ENCODE measurements at places on chromosomes 12 and 14.
A peak's percentile ranks its signal among the peaks of the same experiment; 100 is the strongest.

DNA sequence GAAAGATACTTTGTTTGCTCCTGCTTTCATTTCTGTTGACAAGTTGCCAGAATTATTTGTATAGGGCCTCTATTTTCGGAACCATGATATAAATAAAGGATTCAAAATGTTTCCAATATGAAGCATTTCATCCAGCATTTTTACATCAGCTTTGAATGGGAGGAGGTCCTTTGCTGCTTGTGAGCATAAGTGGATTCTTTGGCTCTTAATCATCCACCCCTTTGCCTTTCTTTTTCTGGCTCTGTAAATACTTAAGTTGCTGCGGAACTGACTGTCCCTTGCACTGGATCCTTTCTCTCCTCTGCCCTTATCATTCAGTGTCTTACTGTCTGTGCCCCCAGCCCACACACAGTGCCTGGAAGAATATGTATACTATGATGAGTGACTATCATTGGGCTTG lies 357.3 kb upstream of the RGS6 start:
- peak; percentile 65 for DNase-seq

GRCh38 chr14:80930095-80930494 lies 11.4 kb downstream of the CEP128 start:
- no peak for DNase-seq

DNA sequence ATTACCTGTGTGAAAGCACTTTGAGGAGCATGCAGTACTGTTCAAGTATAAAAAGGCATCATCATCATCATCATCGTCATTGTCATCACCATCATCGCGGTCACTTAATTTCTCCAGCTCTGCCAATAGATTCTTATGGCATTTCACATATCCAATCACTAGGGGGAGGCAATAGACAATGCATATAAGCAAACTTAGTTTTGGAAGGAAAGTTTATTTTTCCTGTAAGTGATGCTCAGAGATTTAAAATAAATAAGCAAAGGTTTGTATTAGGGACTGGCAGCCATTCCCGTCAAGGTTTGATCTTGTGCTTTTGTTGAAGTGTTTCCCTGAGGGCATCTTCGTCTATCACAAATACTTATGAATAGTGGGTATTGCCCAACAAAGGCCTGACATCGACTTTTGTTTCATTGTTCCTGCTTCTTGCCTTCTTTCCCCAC lies 127.4 kb downstream of the KTN1 start:
- no peak for DNase-seq

GRCh38 chr12:71645268-71645667 lies 18.4 kb downstream of the ZFC3H1 start:
- no peak for DNase-seq

DNA sequence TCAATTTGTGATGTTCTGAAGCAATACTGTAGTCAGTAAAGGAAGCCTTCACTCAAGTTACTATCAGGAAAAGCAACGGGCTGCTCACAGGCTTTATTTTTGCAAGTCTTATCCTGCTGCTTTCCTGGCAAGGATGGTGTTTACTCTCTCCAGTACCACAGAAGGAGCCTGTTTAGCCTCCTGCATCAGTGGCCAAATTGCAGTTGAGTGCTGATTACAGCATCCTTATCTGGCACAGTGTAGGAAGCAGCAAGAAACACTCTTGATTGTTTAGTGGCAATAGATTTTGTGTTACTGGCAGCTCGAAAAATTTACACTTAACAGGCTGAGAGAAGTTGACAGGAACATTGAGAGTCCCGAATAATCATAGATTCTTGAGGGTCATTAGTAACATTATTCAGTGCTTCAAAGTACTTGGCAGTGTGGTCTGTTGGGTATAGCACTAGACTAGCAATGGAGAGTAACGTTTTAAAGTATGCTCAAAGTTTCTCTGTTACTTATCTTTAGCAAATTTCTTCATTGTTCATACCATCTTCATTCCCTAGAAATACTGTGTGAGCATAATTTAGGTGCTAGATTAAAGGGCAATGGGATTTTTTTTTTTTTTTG lies 11.7 kb downstream of the TULP3 start:
- no peak for DNase-seq

GRCh38 chr12:59874781-59875180 lies 279.0 kb downstream of the SLC16A7 start:
- DNase-seq: no peak

DNA sequence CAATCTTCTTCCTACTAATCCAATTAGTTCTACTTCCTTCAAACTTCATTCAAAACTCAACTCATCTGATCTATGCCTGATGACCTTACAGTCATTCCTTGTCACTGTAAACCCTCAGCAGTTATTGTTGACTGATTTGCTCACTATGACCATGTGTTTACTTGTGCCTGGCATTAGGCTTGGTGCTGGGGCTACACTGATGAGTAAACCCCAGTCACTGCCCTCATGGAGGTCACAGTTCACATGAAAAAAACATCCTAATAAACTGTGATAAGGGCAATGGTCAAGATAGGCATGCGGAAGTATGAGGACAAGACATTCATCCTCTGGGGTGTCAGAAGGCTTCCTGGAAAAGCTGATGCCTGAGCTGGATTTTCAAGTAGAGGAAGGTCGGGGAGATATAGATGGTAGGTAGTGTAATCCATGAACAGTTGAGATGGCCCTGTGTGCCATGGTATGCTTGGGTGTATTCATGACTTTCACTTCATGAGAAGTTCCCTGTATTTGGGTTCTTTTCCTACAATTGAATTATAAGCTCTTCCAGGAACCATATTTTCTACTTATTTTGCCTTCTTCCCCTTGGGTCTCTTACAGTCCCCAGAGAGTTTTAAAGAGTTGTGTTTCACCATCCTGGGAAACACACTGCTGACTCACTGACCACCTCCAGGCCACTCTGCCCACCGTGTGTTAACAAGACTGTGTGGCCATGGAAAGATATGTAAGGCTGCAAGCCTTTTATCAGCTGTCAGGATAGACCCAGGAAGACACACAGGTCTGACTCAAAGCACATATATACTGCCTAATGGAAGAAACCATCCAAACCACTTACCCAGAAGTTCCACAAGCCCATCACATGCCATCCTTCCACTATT lies 38.7 kb upstream of the DUSP6 start:
- DNase-seq: peak; percentile 79
